Naive thymus-derived CD8-positive, alpha-beta T cell (primary cell): ENCODE measurements at places on chromosomes 5 and 9. TPM values are rescaled to one million over a fixed set of nuclear protein-coding genes. Genes with fewer than 3 reads are reported as not detected.

The TERT gene
- not detected for total RNA-seq

DNA sequence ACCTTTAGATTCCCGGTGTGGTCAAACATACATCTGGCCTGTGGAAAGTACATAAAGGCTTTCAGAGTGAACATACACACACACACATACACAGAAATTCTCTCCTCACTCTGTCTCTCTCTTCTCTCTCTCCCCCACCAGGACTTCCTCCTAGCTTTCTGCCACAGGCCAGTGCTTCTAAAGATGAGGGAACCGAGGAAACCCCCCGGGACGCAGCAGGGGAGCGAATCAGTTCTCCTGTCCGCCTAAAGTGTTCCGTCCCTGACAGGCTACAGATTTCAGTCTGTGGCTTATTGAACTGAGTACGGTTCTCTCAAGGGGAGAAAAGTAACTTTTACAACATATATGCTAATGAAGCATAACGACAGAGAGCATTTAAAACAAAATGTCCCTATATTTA is 75.8 kb downstream of the MED27 start:
- no peak for DNase-seq

The PCDHB5 gene
- not detected for total RNA-seq

DNA sequence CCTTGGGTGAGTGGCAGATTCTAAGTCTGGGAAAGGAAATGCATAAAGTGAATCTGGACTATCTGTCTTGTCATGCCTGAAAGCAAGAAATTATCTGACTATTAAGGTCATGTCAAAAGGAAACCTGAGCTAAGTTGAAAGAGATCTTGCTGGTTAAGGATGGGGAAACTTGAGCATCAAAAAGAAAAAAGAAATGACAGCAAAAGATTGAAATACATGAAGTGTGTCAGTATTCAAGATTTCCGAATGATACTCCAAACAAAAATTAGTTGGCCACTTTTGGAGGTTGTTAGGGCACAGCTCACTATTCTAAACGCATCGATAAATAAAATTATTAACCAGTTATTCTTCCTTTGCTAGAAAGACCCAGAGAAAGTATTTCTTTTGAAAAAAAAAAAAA is 3.3 kb upstream of the FBN2 start:
- DNase-seq: no peak

The SH3TC2 gene
- not detected for total RNA-seq

DNA sequence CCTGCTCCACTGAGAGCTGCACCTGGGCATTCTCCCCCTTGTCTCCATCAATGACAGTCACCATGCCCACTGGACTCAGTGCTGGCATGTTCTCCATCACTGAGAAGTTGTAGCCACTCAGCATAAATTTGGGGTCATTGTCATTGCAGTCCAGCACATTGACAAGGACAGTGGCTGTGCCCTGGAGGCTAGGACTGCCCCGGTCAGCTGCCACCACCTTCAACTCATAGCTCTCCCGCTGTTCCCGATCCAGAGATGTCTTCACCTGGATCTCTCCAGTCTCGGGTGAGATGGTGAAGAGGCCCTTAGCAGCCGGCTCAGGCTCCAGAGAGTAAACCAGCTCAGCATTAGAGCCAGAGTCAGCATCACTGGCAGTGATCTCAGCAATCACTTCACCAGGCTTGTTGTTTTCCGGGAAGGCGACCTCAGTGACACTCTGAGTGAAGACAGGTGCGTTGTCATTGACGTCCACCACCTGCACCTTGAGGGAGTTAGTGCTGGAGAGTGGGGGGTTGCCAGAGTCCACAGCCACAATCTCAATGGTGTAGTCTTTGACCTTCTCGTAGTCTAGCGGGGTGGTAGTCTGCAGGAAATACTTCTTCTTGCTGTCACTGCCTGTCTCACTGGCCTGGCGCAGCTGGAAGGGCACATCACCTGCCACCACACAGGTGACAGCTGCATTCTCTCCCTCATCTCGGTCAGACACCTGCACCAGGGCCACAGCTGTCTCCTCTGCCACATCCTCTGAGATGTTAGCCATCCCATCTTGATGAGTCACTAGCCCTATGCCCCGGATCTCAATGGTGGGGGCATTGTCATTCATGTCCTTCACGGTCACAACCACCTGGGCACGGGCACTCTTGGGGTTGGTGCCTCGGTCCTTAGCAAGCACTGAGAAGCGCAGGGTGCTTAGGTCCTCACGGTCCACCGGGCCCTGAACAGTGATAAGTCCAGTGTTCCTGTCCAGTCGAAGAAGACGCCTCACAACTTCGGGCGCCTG is 13.5 kb downstream of the PCDH1 start:
- no peak for DNase-seq

DNA sequence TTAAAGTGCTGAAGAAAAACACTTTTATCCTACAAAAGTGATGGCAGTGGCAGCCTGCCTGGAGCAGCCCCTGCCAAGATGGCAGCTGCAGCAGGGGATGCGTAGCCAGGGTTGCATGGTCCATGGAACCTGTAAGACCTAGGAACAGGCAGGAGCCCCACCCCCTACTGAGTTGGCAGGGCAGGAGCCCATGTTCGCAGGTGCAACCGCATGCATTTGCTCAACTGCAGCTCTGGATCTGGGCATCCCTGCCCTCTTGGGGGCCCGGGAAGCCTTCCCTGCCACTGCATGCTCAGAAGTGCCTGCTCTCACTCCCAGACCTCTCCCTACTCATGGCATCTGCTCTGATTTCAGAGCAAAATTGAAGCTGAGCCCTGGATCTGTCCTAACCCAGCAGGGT is 779.6 kb downstream of the CDH18 start:
- DNase-seq: no peak

DNA sequence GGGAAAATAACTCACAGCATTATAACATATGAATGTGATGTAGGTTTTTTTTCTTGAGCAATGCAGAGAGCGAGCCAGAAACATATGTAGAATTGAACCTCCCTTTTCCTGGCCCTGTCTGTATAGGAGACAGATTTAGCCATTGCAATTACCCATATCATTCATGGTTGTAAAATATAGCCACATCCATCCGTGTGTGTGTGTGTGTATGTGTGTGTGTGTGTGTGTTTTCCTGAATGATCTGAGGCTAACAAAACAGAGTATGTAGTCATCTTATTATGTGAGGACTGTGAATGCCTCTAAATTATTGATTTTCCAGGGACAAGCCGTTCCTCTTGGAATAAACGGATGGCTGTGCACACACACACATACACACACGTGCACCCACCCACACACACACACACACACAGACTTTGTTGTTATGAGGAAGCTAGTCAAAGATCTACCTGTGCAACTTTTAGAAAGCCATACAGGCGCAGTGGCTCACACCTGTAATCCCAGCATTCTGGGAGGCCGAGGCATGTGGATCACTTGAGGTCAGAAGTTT is 11.7 kb upstream of the DENND1A start:
- no peak for DNase-seq

- DNase-seq: no peak
Measured at GRCh38 chr5:30866142-30866541, 327.3 kb upstream of the CDH6 start.

DNA sequence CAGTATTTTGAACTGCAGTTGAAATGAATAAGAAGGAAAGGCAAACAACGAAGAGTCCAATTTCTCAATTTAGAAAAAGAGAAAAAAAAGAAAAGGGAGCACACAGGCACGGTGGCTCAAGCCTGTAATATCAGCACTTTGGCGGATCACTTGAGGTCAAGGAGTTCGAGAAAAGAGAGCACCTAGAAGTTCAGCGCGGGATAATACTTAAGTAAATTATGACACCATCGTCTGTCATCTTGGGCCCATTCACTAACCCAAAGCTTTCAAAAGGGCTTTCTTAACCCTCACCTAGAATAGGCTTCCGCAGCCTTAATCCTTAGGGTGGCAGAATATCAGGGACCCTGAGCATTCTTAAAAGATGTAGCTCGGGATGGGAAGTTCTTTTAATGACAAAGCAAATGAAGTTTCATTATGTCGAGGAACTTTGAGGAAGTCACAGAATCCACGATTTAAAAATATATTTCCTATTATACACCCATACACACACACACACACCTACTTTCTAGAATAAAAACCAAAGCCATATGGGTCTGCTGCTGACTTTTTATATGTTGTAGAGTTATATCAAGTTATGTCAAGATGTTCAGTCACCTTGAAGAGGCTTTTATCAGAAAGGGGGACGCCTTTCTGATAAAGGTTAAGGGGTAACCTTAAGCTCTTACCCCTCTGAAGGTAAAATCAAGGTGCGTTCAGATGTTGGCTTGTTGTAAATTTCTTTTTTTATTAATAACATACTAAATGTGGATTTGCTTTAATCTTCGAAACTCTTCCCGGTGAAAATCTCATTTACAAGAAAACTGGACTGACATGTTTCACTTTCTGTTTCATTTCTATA is 602 bp upstream of the CD274 start:
- no peak for DNase-seq

GRCh38 chr9:98142182-98142907 is 23.3 kb upstream of the TRIM14 start:
- no peak for DNase-seq

DNA sequence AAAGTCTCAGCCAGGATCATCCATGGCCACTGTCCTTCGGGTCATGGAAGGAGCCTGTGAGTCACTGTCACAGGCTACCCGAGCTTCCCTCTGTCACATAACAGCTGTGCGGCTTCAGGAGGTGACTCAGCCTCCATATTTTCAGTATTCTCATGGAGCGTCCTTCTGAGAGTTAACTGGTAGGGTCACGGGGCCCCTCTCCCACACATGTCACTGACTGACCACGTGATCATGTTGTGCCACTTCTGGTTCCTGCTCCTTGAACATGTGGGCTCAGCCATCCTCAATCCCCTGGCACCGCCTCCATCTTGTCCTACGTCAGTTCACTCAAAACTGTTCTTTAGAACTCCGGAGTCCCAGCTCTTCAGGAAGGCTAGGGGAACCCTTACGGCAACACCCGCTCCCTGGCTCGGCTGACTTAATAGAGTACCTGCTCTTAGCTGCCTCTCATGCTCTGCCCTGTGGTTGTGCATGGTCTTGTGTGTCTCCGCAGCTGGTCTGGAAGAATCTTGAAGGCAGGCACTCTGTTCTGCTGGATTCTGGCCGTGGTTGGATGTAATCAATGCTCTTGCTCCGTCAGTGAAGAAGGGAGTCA is 182.8 kb downstream of the ICE1 start:
- DNase-seq: no peak

The JAK2 gene
- total RNA-seq: 11.9 TPM

The LPAR1 gene
- not detected for total RNA-seq

GRCh38 chr9:91786132-91786896 is 163.7 kb downstream of the ROR2 start:
- DNase-seq: no peak

DNA sequence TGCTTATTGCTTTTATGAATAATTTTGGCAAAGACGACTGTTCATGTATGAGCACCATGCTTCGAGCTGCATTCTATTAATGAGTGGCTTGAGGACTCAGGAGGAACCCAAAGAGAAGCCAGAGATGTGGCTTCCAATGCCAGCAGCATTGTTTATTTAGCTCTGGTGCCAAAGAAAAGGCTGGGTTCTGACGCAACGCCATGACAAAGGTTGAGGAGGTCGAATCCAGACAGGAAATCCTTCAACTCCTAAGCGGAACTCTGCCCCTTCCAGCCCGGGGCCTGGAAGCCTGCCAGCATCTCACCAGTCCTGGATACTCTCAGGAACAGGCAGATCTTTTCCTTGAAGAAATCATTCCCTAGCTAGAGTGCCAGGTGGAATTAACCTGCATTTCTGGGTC is 104.4 kb downstream of the ARHGAP26 start:
- DNase-seq: no peak

DNA sequence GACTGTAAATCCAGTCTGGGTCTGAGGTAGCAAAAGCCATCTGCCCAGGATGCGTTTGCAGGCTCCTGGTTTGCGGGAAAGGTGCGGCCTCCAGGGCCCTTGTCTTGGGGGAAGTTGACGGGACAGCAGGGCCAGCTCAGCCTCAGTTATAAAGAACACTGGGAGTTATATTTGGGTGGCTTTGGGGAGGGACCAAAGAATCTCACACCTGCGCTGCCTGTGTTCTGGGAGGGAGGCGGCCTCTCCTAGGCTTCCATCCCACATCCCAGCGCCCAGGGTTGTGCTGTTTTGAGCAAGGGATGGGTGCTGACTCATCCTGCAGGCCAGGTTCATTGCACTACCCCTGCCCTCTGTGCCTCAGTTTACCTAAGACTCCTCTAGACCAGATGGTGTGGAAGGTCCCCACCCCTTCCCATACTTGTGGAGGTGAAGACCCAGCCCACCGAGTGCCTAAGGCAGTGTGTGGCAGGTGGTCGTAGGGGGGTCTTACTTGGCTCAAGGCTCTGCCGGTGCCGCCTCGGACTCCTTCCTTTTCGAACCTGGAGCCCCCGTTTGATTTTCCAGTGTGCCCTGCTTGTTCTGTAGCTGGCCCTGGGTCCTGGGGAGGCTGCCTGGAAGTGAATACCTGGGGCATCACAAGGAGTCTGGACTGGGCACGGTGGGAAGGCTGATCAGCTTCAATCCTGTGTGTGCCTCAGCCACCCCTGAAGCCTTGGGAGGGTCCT is 39.3 kb upstream of the FCN2 start:
- DNase-seq: no peak

DNA sequence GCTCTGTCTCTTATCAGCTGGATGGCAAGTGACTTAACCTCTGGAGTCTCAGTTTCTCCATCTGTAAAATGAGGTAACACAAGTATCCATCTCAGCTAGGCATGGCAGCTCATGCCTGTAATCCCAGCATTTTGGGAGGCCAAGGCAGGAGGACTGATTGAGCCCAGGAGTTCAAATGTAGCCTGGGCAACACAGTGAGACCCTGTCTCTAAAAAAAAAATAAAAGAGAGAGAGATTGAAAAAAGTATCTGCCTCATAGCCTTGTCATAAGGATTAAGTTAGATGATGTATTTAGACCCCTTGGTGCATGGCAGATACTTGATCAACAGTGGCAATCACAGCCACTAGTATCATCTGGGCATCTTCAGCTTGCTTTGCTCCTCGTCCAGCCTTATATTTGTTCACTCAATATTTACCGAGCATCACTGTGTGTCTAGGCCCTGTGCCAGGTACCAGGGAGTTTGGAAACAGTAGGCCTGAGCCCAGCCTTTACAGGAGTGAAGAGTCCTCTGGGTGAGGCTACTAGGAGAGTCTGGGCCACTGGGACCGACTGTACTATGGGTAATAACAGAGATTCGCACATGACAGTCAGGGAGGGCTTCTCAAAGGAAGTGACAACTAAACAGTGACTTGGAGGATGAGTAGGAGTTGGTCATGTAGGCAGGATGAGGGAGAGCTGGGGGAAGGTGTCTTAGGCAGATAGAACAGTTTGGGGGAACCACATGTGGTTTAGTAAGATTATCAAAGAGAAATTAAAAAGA is 34.2 kb downstream of the CORO2A start:
- no peak for DNase-seq

The PNPLA7 gene
- 15.7 TPM for total RNA-seq

- no peak for DNase-seq
Measured at GRCh38 chr9:16417749-16418148, 452.7 kb downstream of the BNC2 start.

- DNase-seq: no peak
Measured at GRCh38 chr9:2341126-2341525, 280.5 kb upstream of the VLDLR start.
